ENCODE measurements at places on chromosomes 16 and 17. TPM values are rescaled to one million over a fixed set of nuclear protein-coding genes. Genes with fewer than 3 reads are reported as not detected.

The NOG gene
- not detected for polyA plus RNA-seq

The TTLL6 gene
- not detected for polyA plus RNA-seq

The WSCD1 gene
- polyA plus RNA-seq, result not detected

The ELOB gene
- 298 TPM for polyA plus RNA-seq

The KRTAP3-1 gene
- polyA plus RNA-seq, result not detected

The KCTD19 gene
- polyA plus RNA-seq, result 0.03 TPM

The RAP1GAP2 gene
- 1.3 TPM for polyA plus RNA-seq

The TMC8 gene
- 10.9 TPM for polyA plus RNA-seq

The SRL gene
- not detected for polyA plus RNA-seq

The RUNDC3A gene
- not detected for polyA plus RNA-seq

The TP53TG3C gene
- polyA plus RNA-seq, result 3.2 TPM

The ATP2A1 gene
- polyA plus RNA-seq, result 1.8 TPM

The LHX1 gene
- polyA plus RNA-seq, result not detected
